Activated CD8-positive, alpha-beta memory T cell treated with anti-CD3 and anti-CD28 coated beads for 1 hour (primary cell): ENCODE measurements at places on chromosomes 1 and 21.

- no peak for DNase-seq
Observed at GRCh38 chr1:245225322-245226202, 70.8 kb downstream of the KIF26B start.

GRCh38 chr1:67078291-67078690 is 24.3 kb upstream of the SLC35D1 start:
- DNase-seq = no peak

DNA sequence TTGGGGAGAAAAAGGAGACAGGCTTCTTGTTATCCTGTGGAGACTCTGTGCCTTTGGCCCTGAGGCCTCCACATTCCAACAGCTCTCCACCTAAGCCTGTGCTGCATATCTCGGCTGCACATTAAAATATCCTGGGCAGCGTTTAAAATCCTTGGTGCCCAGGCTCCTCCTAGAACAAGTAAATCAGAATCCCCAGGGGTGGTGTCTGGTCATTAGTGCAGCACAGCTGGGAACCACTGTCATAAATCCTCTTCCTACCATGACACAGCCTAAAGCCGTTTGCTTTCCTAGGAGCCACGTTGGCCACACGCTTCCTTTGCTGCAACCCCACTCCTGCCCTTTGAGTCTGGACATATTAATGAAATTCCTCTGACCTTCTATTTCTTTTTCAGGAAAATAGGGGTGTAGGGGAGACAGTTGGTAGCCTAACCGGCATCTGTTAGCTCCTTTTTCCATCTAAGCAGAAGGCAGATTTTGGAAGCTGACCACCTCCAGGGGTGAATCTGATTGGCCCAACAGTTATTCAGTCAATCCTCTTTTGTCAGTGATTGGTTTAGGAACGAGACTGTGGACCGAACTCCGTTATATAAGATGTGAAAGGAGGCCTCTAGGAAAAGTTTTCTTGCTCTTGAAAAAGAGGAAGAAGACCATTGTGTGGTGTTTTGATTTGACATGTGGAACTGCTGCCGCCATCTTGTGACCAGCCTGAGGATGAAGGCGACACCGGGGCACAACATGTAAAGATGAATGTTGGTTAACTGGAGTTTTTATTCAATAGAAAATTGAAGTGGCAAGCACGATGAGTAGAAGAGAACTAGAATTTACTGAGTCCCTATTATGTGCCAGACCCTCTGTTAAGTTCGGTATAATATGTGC is 41.9 kb downstream of the JUN start:
- no peak for DNase-seq

- no peak for DNase-seq
Observed at GRCh38 chr21:33375101-33375644, 28.0 kb upstream of the IFNGR2 start.

- DNase-seq = no peak
Observed at GRCh38 chr1:113812661-113813135, 422 bp upstream of the RSBN1 start.

- DNase-seq = no peak
Observed at GRCh38 chr1:22388671-22389450, 62.8 kb upstream of the ZBTB40 start.

GRCh38 chr1:244242446-244242845 is 191.4 kb downstream of the ZBTB18 start:
- DNase-seq = no peak

DNA sequence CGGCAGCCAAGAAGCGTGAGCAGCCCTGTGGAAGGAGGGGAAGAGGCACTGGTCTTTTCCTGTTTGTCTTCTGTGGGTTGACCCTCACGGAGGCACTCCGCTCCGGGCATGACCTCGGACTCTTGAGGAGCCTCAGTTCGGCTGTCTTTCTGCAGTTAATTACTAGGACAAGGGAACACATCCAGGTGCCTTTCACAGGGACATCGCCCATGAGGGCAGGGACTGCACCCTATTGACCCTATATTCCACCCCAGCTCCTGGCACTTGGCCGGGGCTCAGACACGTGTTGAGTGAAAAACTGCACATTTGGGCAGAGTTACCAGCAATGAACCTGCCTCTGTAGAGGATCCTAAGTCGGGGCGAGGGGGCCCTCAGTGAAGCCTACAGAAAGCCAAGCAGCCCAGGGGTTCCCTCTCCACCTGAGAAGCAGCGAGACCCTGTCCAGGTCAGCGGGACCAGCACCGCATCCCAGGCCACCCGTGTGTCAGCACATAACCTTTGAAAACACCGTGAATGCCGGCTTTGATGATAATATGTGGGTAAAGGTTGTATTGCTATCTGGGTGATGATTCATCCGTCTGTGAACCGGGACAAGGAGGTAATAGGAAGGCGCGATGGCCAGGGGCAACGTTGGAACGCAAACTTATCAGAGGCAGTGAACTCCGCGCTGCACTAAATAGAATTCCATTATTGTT is 161.4 kb upstream of the ARHGEF16 start:
- DNase-seq = no peak

- no peak for DNase-seq
Observed at GRCh38 chr1:51237351-51238033, 1.4 kb downstream of the RNF11 start.

DNA sequence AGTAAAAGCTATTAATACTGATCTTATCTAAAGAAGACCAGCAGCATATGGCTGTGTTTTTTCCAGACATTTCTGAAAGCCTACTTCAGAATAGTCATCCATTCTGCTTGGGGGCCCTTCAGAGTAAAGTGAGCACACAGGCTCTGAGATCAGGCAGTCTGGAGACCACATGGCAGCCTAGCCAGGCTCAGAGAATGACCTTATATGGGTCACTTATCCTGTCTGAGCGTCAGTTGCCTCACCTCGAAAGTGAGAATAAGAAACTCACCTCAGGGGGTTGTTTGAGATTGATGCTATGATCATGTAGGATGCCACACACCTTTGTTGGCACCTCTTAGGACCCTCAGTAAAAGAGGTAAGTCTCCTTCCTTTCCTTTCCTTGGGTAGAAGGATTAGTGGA is 270.4 kb downstream of the GRIK1 start:
- no peak for DNase-seq

DNA sequence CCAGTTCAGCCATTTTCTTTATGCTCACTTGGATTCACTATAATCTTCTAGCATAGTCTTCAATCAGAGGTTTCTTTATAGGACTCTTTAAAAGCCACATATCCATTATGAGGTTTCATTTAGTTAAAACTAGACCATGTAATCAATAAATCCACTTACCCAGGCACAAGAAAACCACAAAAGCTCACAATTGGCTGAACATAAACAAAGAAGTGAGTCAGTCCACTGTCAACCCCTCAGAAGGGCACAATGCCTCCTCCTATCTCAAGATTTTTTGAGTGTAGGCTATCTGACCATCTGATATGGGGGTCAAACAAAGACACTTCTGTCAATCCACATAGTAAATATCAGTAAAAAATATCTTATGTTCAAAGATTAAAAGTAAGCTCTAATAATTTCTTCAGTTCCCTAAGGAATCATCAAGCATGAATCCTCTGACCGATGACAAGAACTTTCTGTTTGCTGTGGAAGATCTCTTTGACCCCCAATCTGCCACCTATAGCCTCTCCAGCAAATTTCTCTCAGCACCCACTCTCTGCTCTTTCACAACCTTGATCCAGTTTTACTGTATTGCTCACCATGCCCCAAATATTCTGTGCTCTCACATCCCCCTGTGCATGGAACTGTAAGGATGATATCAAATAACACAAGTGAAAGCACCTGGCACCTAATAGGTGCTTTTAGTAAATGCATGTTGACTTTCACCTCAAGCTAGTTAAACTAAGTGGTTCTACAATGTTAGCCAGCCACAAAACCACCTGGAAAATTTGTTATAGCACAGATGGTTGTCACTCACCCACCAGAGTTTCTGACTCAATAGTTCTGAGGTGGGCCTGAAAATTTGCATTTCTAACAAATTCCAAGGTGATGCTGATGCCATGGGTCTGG is 16.7 kb downstream of the RAB3B start:
- DNase-seq = no peak

GRCh38 chr21:22277341-22277740 is 1279.1 kb downstream of the NCAM2 start:
- no peak for DNase-seq

DNA sequence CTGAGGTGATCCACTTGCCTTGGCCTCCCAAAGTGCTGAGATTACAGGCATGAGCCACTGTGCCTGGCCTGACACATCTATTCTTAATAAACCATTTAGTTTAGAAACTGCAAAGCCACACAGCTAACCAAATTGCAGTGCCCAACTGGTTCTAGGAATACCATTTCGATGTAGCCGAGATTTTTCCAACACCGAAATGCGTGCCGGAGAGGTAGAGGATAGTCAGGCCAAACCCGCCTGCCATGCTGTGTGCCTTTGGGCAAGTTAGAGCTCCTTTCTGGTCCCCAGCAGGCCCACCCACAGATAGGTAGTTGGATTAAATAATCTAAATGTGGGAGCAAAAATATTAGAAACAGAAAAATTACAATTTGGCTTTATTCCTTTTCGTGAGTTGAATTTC is 254.4 kb downstream of the FOXD2 start:
- DNase-seq = no peak

- no peak for DNase-seq
Observed at GRCh38 chr1:174204697-174205308, 45.5 kb downstream of the RABGAP1L start.

DNA sequence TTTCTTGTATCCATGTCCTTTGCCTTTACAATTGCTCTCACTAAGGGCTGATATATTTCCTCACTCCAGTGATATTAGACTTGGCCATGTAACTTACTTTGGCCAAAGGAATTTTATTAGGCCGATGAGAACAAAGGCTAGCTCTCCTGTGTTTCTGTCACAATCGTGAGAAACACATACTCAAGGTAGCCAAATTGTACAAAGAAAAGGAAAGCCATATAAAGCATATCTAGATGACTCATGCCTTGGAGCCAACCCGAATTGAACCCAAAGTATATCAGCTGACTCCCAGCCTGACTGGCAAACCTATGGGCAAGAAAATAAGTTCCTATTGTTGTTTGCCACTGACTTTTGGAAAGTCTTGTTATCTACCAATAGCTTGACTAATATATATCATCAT is 371.7 kb upstream of the LRRC7 start:
- DNase-seq = no peak

GRCh38 chr1:179921472-179921871 is 33.1 kb upstream of the CEP350 start:
- no peak for DNase-seq

DNA sequence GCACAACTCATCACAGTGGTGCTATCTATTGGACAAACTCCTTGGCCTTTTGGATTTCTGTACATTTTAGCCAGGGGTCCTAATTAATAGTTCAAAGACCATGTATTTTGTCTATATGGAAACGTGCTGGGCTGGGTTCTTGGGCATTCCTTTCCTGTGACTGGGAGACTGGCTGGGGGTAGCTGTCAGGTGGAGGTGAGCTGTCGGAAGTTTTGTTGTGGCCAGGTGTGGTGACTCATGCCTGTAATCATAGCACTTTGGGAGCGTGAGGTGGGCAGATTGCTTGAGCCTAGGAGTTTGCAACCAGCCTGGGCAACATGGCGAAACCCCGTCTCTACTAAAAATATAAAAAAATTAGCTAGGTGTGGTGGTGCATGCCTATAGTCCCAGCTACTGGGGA is 392.4 kb downstream of the RPS6KC1 start:
- no peak for DNase-seq
